ENCODE measurements at places on chromosomes 7 and 10.

DNA sequence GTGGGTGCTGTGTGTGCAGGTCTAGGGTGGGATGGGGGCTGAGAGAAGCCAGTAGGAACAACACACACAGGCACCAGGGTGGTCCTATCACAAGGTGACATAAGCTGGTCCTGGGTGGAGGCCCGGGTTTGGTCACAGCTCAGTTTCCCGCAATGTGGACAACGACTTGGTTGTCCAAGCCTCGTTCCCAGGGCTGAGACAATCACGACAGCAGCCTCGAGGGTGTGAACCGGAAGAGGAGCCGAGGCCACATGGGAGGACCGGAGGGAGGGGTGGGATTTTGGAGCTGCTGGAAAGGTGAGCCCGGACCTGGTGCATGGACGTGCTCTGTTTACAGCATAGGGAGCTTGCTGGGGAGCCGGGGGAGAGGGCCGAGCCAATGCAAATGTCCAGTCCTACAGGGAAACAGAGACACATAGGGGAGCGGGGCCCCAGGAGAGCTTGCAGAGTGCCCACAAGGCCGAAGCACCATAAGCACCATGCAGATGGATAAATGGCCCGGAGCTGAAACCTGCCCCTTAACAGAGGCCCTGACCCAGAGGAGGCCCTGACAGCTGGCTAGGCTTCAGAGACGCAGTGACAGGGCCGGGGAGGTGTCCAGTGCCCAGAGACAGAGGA is 92.8 kb downstream of the PRKAG2 start:
- no peak for DNase-seq
- H3K4me3 ChIP-seq: no peak overlapping the region
- H3K36me3 ChIP-seq: no peaks in the 10 kb centered on the region
- H3K4me1 ChIP-seq: peaks cover 11% of the 10 kb centered on the region

GRCh38 chr10:494556-494955 is 194.9 kb downstream of the DIP2C start:
- H3K4me3 ChIP-seq: no peak overlapping the region
- no peak overlapping the region for H3K27ac ChIP-seq
- H3K27me3 ChIP-seq: no peaks in the 10 kb centered on the region
- DNase-seq: no peak
- no peaks in the 10 kb centered on the region for H3K36me3 ChIP-seq
- H3K4me1 ChIP-seq: peaks cover 6% of the 10 kb centered on the region

GRCh38 chr7:55336540-55336939 is 28.6 kb upstream of the LANCL2 start:
- no peak for DNase-seq
- H3K36me3 ChIP-seq: no peaks in the 10 kb centered on the region
- H3K27ac ChIP-seq: no peak overlapping the region
- no peaks in the 10 kb centered on the region for H3K27me3 ChIP-seq

DNA sequence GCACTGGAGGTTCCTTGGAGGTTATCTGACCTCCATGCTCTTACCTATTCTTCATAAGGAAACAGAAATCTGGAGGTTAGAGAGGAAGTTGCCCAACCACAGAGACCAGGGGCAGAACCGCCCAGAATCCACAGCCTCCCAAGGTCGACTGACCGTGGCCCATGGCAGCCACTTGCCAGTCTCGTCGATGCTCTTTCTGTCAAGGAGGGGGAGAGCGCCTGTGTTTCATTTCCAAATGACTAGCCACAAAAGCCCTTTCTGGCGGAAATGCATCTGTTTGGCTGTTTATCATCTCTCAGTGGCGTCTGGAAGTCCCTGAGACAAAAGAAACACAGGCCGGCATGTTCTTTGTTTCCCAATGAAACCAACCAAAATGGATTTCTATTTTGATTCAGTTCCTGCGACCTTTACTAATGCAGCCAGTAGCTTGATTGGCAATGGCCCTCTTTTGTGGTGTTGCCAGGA is 2.9 kb downstream of the RAMP3 start:
- peaks cover 25% of the 10 kb centered on the region for H3K27me3 ChIP-seq
- no peaks in the 10 kb centered on the region for H3K4me1 ChIP-seq
- no peaks in the 10 kb centered on the region for H3K36me3 ChIP-seq
- DNase-seq: no peak
